NCI-H2171 treated with DMSO at 0.1 percent for 48 hours (cell line): ENCODE measurements at places on chromosomes 3 and 15.

- no peak for DNase-seq
These were observed 804 bp upstream of the BRPF1 start for GRCh38 chr3:9730657-9731205.

DNA sequence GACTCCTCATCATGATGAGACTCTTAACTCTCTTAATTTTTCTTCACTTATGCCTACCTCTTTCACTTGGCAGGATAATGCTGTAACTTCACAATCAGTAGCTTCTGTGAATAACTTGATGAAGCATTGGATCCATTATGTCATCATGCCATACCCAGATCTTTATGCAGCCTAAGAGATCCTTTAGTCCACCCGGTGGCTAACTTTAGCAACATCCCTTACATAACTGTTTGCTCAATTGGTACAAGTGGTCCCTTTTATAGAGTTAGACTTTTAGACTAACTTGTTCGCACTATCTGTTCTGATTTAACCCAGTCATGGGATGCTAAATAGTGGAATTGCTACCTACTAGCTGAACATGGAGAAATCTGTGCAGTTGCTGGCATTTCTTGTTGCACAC is 184.5 kb downstream of the USP13 start:
- DNase-seq = no peak

- no peak for DNase-seq
These were observed 16.4 kb downstream of the SRPRB start for GRCh38 chr3:133821767-133822638.

DNA sequence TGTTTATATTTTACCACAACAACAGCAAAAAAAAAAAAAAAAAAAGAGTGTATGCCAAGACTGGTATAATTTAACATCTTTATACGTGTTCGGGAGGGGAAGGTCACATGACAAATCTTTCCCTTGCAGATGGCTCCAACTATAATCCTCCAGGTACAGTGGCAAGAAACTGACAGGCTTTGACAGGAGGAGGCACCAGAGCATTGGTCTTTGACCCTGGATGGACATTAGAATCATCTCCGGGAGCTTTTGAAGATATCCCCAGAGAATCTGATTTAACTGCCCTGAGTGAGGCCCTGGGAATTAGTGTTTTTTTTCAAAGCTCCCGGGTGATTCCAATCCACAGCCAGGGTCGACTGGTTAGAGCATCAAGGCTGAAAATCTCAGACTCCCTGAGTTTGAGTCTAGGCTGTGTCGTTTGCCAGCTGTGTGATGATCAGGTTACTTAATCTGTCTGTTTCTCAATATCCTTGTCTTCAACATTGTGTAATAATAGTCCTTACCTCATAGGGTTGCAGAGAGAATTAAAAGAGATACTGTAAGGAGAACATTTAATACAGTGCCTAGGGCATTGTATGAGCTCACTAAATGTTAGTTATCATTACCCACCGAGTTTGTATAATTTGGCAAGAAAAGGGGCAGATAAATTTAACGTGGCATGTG is 8.9 kb upstream of the SEMA5B start:
- DNase-seq = peak; percentile 70

- DNase-seq = no peak
These were observed 23.6 kb downstream of the MBNL1 start for GRCh38 chr3:152292366-152292765.

DNA sequence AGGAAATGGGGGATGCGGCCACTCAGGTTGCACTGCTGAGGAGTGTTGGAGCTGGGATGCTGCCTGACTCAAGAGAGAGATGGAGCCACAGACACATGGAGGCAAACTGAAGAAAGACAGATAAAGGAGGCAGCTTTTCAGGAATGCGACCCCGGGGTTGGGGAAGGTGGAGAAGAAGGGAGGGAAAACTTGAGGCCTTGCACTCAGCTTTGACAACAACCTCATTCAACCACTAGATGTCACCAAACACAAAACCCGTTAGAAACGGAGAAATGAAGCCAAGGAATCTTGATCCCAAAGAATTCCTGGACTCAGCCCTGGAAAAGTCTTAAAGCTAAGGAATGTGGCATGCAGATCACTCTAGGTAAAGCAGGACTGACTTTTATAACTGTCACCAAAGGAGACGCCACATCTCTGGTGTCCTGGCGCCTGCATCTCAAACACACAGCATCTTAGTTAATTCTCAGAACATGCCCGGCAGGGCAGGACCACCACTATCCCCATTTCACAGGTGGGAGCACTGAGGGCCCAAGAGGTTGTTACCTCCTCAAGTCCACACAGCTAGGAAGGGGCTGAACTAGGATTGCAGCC is 59.6 kb upstream of the LMCD1 start:
- DNase-seq = peak; percentile 4

DNA sequence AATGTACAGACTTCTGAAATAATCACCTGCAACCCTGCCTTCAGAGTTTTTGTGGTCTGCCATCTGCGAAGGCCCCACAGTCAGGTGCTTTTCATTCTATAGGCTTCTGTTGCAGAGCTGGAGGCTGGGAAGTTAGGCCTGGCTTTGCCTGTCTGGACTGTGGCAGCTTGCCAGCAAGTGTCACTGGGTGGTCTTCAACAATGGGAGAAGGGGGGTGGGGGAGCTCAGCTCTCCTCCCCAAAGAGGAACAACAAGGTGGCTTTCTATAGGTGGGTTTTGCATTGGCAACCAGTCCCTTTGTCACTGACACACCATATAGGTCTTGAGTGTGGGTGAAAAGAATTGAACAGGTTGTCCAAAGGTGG is 7.3 kb downstream of the BOC start:
- no peak for DNase-seq

DNA sequence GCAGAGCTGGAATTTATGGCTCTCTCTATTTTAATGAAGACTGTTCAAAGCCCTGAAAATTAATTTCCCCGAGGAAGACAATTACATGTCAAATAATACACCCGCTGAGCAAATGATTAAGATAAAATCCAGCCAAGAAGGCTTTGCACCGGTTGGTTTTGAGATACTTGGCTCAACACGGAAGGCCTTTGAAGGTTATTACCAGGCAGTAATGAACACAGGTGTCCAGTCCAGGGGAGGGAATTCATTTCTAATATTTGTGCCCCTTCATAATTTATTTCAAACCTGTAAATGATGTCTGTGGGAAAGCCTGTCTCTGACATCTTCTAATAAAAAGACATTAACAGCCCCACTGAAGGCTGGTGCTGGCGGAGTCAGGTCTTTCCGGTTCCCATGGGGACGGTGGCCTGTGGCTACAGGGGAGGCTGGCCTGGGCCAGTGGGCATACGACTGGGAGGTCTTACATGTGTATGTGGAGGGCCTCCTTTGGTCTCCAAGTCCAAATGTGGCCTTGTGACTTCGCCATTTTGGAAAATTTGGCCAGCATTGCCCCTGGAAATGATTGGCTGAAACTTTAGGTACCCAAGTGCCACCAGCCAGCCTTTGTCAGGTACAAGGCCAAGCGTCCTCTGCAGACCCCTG is 49.9 kb upstream of the IQSEC1 start:
- no peak for DNase-seq

DNA sequence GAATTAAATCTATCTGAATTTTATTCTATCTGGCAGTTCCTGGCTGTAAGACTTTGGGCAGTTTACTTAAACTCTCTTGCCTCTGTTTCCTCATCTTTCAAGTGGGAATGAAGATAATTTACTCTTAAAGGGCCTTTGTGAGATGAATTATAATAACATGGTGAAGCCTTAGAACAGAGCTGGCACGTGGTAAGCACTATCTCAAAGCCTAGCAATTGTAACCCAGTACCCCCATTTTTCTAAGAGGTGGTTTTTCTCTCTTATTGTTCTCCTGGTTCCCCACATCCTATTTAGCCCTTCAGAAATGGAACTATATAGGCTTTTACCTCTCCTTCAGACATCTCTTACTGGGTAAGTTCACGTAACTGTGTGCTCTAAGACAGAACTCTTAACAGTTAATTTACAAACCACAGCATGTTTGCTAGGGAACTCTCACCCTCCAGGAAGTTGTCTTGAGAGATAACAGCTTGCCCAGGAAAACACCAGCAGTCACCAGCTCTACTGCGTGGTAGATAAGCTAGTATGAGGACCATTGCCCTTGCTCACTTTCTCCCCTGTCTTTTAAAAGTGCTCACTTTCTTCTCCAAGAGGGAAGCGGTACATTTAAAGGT is 12.3 kb upstream of the CRBN start:
- no peak for DNase-seq

DNA sequence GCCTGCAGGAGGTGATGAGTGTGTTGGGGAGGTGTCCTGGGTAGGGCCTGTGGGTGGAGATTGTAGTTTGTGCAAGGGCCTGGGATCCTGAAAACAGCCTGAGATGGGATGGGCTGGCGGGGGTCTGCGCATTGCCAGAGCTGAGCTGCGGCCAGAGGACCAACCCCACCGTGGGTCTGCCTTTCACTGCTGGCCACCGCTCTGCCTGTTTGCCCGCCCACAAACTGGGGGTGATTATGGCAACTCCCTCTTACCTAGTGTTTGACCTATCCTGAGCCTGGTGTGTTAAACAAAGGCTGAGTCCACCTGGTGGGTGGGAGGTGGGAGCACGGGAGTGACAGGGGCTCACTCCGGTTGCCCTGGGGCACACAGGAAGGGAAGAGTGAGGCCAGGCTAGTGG is 9.8 kb downstream of the ABTB1 start:
- DNase-seq = no peak

DNA sequence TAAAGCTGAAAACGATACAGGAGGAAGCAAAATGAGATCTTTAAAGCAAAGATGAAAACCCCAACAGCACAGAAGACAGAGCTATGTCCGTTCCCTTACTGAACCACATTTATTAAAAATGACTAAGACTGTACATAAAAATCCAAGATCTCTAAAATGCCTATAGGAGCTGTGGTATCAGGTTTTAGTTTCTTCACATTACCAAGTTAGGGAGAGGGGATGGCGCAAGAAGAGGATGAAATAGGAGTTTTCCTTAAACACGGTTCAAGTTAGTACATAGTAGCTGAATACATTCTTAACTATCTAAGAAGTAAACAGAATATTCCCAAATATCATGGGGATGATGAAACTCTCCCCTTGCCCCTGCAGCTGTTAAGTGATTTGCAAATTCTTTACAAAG is 6.3 kb downstream of the EOMES start:
- no peak for DNase-seq

- no peak for DNase-seq
These were observed 602.4 kb upstream of the MDFIC2 start for GRCh38 chr3:70914862-70915261.

DNA sequence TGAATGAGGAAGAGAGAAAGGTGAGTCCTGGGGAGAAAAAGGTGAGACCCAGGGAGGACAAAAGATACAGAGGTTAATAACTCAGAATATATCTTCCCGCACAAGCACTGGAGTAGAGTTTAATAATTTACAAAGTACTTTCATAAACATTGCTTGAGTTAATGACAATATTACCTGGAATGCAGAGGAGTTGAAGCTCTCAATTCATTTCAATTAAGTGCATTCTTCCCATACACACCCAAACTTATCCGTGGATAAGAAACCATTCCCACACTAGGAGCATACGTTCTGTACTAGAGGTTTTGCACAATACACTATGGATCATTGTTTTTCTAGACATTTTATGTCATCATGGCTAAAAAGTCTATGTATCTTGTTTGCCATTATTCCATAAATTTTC is 23.3 kb upstream of the KNG1 start:
- DNase-seq = no peak

- DNase-seq = no peak
These were observed 136.0 kb upstream of the UBE2E2 start for GRCh38 chr3:23067116-23067515.

DNA sequence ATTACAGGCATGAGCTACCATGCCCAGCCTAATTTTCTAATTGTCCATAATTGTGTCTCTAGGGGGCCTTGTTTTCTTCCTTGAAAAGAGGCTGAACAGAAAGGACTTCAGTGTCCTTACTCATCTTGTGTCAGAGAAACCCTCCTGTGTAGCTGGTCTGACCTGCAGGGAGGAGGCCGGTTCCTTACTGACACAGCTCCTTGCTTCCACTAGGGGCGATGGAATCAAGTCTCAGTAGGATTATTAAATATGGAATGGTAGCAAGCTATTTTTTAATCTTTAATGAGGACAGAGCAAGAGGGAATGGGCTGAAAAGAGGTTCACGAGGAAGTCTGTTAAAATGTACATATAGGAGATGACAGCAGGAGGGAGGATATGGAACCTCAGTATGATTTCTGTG is 8.6 kb downstream of the LPCAT4 start:
- DNase-seq = no peak

GRCh38 chr15:90917569-90917968 is 14.5 kb downstream of the MAN2A2 start:
- no peak for DNase-seq

DNA sequence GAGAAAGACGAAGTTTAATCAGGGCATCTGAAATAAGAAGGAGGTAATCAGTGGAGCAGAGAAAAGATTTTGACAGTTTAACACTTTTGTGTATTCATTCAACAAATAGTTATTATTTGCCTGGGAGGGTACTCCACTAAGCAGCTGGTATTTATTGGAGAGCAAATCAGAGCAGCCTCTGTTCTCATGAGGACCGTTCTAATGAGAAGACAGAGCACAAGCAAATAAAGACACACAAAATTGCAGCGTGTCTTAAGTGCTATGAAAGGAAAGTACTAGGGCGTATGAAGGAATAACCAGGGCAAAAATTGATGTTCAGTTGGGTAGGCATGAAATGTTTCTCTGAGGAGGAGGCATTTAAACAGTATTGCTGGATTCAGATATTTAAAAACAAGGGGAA is 302.9 kb upstream of the RARB start:
- DNase-seq = no peak

DNA sequence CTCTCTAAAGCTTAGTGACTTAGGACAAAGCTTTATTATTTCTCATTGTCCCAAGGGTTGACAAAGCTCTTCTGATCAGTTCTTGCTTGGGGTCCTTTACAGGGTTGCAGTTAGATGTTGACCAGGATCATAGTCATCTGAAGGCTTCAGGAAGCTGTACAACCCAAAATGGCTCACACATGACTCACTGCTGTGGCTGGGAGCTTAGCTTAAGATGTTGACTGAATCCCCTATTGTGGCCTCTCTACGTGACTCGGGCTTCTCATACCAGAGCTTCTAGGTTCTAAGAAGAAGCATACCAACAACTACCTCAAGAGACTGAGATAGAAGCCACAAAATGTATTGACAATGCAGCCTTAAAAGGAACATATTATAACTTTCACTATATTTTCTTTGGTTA is 569.6 kb upstream of the ROBO2 start:
- DNase-seq = no peak

- no peak for DNase-seq
These were observed 256.6 kb upstream of the TPRG1 start for GRCh38 chr3:188915127-188915526.

DNA sequence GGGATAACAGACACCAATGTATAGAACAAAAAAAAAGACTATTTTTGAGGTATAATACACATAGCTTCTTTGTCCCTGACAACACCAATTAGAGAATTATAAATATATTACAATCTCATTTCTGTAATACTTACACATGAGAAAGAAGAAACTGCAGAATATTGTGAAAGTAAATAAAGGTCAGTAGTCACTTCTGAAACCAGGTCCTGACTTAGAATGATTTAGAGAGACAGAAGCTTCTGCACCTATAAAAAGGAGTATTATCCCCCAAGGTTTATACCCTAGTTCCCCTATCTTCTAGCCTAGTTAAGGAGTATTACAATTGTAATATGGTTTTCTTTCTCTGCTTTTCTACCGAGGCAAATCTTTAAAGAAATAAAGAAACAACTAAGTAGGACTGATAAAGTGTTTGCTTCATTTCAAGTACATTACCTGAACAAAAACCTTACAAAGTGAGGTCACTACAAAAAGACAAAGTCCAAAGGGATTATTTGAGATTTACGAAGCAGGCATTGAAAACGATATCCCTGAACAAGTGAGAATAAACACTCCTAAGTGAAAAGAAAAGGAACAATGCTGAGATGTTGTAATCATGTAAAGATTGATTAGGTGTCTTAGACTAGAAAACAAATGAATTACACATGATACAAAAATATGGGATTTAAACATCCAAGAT is 103.0 kb downstream of the GBE1 start:
- no peak for DNase-seq
